PC-9 (cell line): ENCODE measurements at places on chromosomes 2 and 18. TPM values are rescaled to one million over a fixed set of nuclear protein-coding genes. Genes with fewer than 3 reads are reported as not detected.

AKAIN1 gene
- not detected in 2 replicates for total RNA-seq

GALNT1 gene
- 68.2 and 88.9 TPM in 2 replicates for total RNA-seq

CABYR gene
- total RNA-seq, result 19.5 and 32.4 TPM in 2 replicates

ITGA4 gene
- 0.15 and 0.35 TPM in 2 replicates for total RNA-seq

SGPP2 gene
- 0.57 and 1.1 TPM in 2 replicates for total RNA-seq

DNA sequence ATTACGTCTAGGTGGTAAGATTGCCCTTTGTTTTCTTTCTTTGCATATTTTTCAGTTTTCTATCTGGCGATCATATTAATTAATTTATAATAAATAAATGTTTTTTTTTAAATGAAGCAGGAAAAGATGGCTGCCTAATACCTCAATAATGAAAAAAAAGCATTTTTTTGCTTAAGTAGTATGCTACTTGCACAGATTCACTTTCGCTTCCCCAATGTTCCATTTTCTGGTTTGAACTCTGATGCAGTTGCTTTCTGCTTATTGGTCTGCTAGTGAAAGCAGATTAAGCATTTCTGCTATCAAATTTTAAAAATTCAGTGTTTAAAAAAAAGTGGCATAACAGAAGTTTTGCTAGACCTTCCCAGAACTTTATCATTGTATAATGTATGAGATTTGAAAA, 11.9 kb upstream of the TMEM182 start:
- no peak overlapping the region for H3K4me3 ChIP-seq
- no peaks in the 10 kb centered on the region for H3K36me3 ChIP-seq
- H3K27ac ChIP-seq, result no peak overlapping the region
- no peaks in the 10 kb centered on the region for H3K4me1 ChIP-seq
- no peak for DNase-seq

- H3K4me1 ChIP-seq, result no peaks in the 10 kb centered on the region
- no peaks in the 10 kb centered on the region for H3K36me3 ChIP-seq
- no peaks in the 10 kb centered on the region for H3K27me3 ChIP-seq
- no peak for DNase-seq
These were observed 102.4 kb downstream of the ICA1L start for GRCh38 chr2:202769201-202769600.

DNA sequence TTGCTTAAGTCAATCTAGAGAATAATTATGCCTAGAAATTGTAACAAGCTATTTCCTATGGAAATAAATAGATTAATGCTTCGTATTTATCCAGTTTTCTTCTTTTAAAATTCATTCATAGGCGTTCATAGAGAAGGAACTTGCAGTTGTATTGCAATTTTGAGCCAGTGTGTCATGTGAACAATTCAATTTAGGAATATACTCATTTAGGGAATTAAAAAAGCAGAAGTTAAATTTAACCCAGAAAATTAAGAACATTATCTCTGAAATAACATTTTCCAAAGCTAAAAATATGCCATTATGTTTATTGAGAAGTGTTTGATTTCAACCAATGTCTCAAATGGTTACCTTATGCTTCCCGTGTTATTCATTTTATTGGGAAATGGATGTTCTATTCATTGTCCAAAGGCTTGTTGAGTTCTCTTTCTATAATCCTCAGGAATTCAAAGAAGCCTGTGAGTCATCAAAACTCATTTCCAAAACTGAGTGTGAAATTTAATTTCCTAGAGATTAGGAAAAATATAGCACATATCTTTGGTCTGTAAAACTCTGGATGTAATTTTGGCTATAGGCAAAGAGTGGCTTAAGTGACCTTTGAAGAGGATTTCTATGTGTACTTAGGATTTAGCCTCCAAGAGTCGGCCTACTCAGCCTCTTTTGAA, 99.7 kb downstream of the SLC8A1 start:
- 0 out of 2 replicates have a peak, but pooled peaks cover 6% of the 10 kb centered on the region for H3K4me1 ChIP-seq
- no peak overlapping the region for H3K27ac ChIP-seq
- H3K27me3 ChIP-seq, result no peaks in the 10 kb centered on the region
- no peak overlapping the region for H3K4me3 ChIP-seq

GRCh38 chr2:11767779-11768178, 21.3 kb downstream of the LPIN1 start:
- DNase-seq, result no peak
- H3K27ac ChIP-seq, result no peak overlapping the region
- peaks cover 28% of the 10 kb centered on the region for H3K36me3 ChIP-seq
- H3K27me3 ChIP-seq, result no peaks in the 10 kb centered on the region
- H3K4me1 ChIP-seq, result no peaks in the 10 kb centered on the region
- H3K4me3 ChIP-seq, result no peak overlapping the region

GRCh38 chr2:98102878-98103277, 15.9 kb downstream of the VWA3B start:
- no peaks in the 10 kb centered on the region for H3K4me1 ChIP-seq
- no peak overlapping the region for H3K4me3 ChIP-seq
- H3K27ac ChIP-seq, result no peak overlapping the region
- no peaks in the 10 kb centered on the region for H3K36me3 ChIP-seq

DNA sequence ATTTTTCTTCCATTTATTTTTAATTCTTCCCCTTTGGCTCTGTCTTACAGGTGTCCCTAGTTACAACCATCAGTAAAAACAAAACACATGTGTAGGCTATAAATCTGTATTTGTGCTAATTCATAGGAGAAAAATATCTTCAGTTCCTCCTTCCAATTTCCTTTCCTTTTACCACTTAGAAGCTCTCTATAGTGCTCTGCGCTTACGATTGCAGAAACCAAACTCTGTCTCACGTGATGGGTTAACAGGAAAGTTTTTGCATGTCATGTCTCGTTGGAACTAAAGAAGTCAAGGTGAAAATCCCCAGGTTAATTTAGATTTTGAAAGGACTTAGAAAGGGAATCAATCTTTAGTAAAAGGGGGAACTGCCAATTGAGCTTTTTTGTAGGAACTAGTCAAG, 1390.5 kb upstream of the ZEB2 start:
- no peaks in the 10 kb centered on the region for H3K27me3 ChIP-seq
- H3K4me3 ChIP-seq, result no peak overlapping the region
- DNase-seq, result no peak
- no peak overlapping the region for H3K27ac ChIP-seq
- peaks cover 5% of the 10 kb centered on the region; the same call in 1 of the 2 replicates for H3K36me3 ChIP-seq

DNA sequence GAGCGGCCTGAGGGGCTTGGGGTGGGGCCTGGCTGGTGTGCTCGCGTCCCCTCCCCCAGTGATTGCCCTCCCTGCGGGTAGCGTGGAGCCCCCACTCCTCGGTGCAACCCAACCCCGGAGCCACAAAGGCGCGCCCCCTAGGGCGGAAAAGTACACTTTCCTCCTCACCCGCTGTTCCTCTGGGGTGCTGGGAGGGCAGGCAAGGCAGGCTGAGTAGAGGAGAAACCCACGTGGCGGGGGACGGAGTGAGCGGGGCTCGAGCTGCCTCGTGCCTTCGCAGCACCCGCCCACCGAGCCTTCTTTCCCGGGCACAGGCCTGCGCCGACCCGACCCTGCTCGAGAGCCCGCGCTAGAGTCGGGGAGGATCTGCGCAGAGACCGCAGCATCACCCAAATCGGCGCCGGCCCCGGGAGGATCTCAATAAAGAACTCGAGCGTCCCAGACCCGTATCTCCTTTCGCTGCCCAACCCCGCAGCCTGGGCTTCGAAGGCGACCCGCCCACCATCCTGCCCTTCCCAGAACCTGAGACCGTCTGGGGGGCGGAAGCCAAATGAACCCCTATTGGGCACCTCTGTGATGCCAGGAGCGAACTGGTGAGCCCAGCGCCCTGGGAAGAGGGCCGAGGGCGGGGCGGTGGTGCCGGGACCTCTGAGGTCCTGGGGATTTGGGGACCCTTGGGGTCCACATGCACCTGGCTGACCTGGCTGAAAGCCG, 1.5 kb downstream of the UCN start:
- DNase-seq, result no peak
- no peaks in the 10 kb centered on the region; the same call in 1 of the 2 replicates for H3K4me1 ChIP-seq
- H3K4me3 ChIP-seq, result no peak overlapping the region
- H3K27ac ChIP-seq, result no peak overlapping the region
- H3K27me3 ChIP-seq, result no peaks in the 10 kb centered on the region

DNA sequence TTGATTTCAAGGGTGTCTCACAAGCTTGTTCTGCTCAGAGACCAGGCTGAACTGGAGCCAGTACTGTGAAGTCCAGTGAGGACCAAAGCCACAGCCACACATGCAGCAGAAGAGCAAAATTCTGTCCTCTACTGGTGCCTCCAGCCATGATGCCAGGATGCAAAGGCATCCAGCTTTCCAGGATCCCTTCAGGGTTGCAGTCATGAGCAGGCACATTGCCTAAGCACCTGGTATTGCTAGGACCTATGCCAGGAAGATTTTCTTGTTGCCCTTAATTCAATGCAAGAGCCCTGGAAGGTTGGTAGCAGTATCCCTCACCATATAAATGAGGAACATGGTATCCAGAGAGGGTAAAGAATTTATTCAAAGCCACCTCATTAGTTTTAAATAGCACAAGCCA, 78.9 kb upstream of the CYRIA start:
- no peaks in the 10 kb centered on the region for H3K27me3 ChIP-seq
- H3K27ac ChIP-seq, result no peak overlapping the region
- H3K36me3 ChIP-seq, result no peaks in the 10 kb centered on the region
- DNase-seq, result no peak

GRCh38 chr2:201237486-201238123, 22.7 kb upstream of the CASP8 start:
- H3K36me3 ChIP-seq, result peaks cover 20% of the 10 kb centered on the region; the same call in 1 of the 2 replicates
- no peak overlapping the region for H3K4me3 ChIP-seq
- no peak for DNase-seq
- H3K27ac ChIP-seq, result no peak overlapping the region
- no peaks in the 10 kb centered on the region for H3K27me3 ChIP-seq
